ENCODE measurements at places on chromosomes 1 and 21.

DNA sequence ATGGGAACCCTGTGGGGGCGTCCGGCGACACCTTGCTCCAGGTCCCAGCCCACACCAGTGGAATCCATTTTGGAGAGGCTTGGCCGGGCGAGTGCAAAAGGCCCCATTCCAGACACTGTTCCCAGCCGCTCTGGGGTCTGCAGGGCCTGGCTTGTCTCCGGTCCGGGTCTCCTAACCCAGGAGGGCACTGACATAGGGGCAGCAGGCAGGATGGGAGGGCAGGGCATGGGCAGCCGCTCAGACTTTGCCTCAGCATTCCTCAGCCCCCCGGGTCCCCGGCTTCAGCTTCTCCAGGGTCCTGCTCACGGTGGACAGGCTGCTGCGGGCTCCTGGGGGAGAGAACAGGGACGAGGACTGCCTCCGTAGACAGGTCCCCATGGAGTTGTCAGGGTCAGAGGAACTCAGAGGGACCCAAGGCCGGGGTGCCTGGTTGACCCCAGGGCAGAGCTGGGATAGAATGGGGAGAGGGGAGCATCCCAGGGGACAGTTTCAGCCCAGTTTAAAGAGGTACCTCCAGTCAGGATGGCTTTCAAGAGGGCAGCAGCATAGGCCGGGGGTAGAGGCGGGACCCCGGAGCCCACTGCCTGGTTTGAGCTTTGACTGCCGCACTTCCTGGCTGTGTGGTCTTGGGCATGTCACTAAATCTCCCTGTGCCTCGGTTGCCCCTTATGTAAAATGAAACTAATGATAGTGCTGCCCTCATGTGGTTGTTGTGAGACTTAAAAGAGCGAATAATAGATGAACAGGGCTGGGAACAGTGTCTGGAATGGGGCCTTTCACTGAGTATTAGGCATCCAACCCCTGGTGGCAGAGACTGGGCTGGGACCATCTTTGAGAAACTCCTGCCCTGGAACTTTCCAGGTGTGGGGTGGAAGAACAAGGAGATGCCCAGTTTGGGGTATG, 3.7 kb downstream of the KNCN start:
- DNase-seq: peak; percentile 94

GRCh38 chr1:229924639-229925038, 142.4 kb upstream of the GALNT2 start:
- DNase-seq: no peak

DNA sequence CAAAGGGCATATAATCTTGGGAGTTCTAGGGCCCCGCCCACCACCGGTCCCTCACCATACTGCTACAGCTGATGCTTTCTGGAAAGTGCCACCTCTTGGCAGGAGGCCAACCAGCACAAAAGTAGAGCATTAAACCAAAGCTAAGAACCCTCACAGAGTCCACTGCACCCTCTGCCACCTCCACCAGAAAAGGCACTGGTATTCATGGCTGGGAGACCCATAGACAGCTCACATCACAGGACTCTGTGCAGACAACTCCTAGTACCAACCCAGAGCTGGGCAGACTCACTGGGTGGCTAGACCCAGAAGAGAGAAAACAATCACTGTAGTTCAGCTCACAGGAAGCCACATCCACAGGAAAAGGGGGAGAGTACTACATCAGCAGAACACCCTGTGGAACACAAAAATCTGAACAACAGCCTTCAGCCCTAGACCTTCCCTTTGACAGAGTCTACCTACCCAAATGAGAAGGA, 10.8 kb downstream of the THEM4 start:
- no peak for DNase-seq

DNA sequence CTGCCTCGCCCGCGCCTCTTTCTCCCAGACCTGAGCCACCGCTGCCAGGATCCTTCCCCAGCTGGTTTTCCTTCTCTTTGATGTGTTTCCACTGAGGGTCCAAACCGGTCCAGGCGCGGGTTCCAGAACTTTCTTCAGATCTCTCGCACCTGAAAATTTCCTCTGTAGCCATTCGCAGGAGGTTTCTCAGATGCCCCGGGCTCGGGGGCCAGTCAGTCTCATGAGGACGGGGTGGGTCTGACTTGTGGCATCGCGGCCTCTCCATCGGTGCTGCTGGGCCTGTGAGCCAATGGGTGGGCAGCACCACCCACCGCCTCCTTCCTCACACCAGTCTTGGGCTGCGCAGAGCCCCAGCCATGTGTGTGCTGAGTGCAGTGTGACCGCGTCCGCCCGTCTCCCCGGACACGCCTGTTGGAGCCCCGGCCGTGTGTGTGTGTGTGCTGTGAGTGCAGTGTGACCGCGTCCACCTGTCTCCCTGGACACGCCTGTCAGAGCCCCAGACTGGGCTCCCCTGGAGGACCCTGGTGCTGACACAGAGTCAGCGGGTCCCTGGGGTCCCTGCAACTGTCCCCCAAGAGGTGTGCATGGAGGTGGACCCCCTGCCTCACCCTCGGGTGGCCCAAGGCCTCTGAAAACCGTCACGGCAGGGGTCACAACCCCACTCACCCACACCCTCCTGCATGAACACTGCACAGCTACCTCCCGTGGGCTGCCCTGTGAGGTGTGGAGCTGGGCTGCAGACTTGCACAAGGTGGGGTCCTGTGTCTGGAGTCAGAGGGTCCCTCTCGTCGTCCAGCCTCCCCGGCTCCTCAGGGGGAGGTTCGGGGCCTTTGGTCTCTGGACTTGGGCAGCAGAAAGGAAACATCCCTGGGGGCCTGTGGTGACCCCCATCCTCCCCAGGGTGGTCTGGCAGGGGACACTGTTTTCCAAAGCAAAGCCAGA, 20.2 kb downstream of the COL18A1 start:
- DNase-seq: no peak

DNA sequence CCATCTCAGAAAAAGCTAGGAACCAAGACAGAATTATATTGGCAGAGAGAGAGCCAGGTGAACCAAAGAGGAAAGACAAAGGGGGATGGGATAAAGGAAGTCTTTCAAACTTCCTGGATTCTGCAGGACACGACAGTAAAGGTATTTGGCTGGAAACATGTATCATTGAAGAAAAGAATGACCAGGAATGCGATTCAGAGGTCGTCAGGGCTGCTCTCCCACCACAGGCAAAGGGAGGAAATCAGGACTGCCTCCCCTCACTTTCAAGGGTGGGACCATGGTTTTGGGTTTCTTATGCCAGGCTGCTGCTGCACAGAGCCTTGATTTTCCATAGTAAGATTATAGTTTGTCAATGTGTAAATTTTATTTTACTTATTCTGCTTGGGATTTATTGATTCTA, 848.8 kb downstream of the BRINP3 start:
- DNase-seq: no peak

- peak; percentile 87 for DNase-seq
Observed at GRCh38 chr1:85577419-85578320, 2.9 kb upstream of the CCN1 start.

DNA sequence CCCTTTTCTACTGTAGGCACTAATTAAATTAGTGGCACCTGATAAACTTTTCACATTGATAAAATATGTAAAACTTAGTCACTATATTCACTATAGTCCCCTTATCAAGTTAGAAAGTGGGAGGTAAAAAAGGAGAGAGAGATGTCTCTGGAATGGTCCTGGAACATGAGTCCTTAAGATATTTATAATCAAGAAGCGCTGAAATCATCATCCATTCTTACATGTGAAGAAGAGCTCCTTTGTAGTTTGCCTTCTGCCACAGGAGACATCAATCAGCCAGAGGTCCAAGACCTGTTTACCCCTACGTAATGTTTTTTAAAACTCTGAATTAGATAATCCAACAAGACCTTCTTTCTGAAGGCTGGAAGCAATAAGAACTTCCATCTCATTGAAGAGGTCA, 65.3 kb downstream of the GATAD2B start:
- DNase-seq: no peak

DNA sequence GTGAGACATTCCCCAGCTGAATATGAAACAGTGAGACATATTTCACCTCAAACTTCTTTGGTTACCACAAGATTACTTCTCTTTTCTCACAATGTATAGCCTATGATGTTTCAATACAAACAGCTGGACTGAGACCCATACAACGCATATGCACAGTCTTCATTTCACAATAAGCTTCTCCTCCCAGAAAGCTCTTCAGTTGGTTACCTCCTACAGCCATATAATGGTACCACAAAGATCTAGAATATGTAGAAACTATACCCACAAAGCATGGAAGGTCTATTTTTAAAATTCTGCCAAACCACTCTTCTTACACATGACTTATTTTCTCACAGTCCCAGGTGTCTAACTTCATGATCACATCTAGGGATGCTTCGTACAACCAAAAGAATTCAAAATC, 70.8 kb downstream of the JAK1 start:
- no peak for DNase-seq

- DNase-seq: no peak
Observed at GRCh38 chr1:31241321-31241720, 1.6 kb upstream of the NKAIN1 start.

- peak; percentile 56 for DNase-seq
Observed at GRCh38 chr1:201742476-201742875, 86.5 kb upstream of the IPO9 start.

DNA sequence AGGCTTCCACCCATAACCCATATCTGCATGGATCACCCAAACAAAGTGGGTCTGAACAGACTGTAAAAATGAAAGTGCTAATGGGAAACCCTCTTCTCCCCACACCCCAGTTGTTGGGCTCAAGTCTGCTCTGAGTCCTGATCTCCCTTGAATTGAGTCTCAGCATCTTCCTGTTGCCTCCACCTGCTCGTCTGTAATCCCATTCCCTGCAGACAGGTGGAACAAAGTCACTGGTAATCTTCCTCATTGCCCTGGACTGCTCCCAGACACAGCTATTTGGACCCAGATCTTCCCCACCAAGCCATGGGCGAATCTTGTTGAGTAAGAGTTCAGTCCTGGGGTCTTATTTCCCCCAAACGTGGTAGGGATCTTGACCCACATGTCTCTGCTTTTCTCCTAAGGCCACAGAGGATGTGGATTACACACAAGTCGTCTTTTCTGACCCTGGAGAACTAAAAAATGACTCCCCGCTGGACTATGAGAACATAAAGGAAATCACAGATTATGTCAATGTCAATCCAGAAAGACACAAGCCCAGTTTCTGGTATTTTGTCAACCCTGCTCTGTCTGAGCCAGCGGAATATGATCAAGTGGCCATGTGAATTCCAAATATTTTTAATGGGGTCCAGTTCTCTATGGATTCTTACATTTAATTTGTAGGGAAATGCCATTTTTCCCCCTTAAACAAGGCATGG, 15.7 kb downstream of the AVPR1B start:
- DNase-seq: no peak

- DNase-seq: peak; percentile 90
Observed at GRCh38 chr1:31244326-31244725, 4.6 kb upstream of the NKAIN1 start.

GRCh38 chr1:231883382-231883781, 256.8 kb downstream of the DISC1 start:
- DNase-seq: no peak
